ENCODE measurements at places on chromosomes 6 and 20.

DNA sequence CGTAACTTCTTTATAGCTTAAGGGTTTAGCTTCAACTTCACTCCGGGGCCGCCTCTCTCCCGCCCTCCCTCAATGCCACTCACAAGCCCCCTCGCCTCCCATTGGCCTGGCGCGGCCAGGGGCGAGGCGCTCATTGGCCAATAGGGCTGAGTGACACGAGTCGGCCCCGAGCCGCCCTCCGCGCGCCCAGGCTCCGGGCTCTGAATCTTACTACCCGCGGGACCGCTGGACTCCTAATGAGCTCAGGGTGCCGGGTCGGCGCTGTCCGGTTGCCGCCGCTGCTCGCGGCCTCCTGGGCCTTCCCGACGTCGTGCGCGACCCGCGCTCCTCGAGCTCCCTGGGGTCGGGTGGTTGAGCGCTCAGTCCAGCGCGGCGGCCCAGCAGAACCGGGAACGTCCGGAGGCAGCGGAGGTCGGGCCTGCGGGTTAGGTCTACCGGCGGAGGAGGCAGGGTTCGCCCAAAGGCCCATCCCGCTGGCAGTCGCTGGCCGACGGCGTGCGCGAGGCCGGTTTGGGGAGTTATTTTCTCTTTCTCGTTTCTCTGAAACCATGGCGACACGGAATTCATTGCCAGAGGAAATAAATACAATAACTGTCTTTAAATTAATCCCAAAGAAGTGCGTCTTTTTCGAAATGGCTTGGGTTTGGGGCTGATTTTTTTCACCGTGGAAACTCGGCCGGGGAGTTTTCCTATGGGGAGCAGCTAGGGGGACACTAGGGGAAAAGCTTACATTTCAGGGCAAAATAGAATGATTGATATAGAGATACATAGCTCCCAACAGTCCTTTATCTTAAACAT, at the start of gene SIM1:
SIM1 (minus strand) TSS at position 19 of the 798 bp plus-strand sequence. CDS start 1,453 bp downstream, outside the sequence.
- DNase-seq = peak; percentile 50

DNA sequence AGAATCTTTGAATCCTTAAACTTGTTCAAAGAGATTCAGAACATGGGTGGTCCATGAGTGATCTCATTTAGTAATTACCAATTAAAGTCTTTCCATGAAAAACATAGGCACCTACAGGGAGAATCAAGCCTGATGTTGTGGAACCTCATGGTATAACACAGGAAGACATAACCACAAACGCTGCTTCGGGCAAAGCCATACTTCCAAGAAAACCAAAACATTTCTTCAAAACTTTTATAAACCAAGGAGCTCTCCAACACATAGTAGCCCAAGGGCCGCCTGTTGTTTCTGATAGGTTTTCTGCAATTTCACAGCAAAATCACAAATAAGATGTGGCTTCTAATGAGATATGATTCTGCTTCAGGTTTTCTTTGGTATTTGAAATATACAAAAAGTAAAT, 2.5 kb downstream of the CHD6 start:
- DNase-seq = peak; percentile 38

GRCh38 chr6:148653138-148653776, 93.6 kb upstream of the UST start:
- peak; percentile 16 for DNase-seq

DNA sequence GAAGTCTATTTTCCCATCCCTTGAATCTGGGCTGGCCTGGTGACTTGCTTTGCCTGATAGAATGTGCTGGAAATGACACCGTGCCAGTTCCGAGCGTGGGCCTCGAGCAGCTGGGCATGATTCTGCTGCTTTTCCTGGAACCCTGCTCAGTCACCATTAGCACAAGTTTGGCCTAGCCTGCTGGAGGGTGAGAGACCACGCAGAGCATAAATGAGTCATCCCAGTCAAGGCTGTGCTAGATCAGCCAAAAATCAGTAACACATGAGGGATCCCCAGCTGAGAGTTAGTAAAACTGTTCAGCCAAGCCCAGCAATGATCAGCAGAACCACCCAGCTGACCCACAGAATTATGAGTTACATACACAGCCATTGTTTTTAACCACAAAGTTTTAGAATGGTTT, 74.8 kb upstream of the TOP1 start:
- no peak for DNase-seq

GRCh38 chr6:7134999-7135745, 27.4 kb downstream of the RREB1 start:
- no peak for DNase-seq

- no peak for DNase-seq
Observed at GRCh38 chr6:72535124-72535523, 86.7 kb upstream of the KCNQ5 start.
